ENCODE measurements at places on chromosomes 5 and 9. TPM values are rescaled to one million over a fixed set of nuclear protein-coding genes. Genes with fewer than 3 reads are reported as not detected.
A peak's percentile ranks its signal among the peaks of the same experiment; 100 is the strongest.

GRCh38 chr5:141508440-141508797 is 19.5 kb downstream of the PCDHGC5 start:
- DNase-seq = no peak

GRCh38 chr5:135710045-135710675 is 124.3 kb upstream of the SLC25A48 start:
- DNase-seq = no peak

DNA sequence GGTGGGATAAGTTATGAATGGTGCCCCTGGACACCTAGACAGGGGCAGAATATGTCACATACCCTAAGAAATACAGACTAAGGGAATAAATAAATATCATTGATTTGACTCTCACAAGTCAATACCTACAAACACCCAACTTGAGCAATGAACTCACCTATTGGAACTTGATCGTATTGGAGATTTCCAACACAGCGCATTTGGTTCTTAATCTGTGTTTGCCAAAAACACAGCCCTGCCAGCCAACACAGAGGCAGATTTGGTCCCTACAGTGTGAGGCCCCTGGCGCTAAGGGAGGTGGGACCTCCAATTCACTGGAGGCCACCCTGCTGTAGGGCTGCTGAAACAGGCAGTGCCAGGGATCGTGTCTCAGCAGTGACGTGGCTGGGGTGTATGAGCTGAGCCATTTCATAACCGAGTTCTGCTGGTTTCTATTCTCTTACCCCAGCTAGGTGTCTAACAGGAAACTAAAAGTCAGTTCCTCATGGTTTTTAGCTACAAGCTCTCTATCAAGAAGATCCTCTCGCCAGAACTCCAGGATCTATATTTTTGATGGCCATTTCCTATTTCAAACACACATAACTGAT is 84.5 kb downstream of the SLC1A1 start:
- DNase-seq = no peak

GRCh38 chr5:112154940-112155686 is 264.0 kb downstream of the EPB41L4A start:
- no peak for DNase-seq

DNA sequence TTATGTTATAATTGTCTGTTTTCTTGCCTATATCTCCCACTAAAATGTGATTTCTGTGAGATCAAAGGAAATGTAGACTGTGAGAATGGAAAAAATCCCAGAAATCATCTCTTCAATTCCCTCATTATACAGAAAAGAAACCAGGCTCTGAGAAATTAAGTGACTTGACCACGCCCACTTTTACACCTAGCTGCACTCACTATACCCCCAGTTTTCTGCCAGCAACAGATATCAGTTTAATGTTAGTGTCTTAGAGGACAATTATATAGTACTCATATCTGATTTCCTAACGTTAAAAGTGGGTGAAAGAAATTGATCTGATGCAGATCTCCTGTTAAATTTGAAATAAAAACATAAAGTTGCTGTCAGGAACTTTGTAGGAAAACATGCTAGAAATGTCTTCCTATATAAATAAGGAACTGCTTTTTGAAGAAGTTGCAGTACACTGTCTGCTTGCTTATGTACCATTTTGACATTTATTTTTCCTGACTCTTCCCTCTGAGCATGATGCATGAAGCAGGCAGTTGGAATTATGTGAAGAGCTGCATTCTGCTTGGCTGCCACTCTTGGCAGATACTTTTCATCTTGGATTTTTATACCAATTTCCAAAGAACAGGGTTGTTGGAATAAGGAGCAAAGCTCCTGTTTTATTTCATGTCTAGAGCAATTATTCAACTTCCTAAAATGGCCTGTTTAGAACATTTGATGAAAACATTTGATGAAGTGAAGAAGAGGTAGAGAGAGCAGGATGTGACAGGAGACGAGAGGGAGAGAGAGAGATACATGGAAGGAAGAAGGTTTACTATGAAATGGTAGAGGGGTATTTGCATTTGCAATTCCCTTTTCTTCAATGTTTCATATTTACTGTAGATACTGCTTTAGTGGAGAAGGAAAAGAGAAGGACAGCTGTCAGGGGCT is 57.3 kb upstream of the RICTOR start:
- no peak for DNase-seq

DNA sequence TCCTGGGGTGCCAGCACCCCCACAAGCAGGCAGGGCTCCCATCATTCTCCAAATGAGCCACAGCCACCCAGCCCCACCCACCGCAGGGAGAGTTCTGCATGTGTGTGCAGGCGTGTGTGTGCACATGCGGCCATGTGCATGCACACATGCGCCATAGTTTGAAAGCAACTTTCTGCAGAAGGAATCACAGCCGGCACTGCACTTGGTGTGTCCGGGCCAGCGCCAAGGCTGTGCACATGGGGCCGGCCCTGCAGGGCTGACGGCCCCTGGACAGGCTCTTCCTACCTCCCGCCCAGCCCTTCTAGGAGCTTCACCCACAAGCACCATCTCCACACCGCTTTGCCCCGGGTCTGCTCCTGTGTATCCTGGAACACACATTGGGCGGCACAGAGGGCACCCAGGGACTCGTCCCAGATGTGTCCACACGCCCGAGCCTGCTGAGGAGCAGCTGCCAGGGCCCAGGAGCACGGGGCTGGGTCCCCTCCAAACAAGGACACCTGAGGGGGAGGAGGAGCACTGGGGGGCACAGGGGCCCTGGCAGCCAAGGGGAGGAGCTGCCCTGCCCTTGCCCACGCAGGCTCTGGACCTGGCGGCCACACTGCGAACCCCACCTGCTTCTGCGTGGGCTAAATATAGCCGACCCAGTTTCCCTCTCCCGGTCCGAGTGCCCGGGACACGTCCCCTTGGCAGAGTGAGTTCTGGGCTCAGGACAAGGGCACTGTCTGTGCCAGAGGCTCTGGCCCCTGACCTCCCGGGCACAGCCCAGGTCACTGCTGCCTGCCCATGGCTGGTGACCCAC is 19.1 kb downstream of the TPPP start:
- DNase-seq = peak; percentile 73

DNA sequence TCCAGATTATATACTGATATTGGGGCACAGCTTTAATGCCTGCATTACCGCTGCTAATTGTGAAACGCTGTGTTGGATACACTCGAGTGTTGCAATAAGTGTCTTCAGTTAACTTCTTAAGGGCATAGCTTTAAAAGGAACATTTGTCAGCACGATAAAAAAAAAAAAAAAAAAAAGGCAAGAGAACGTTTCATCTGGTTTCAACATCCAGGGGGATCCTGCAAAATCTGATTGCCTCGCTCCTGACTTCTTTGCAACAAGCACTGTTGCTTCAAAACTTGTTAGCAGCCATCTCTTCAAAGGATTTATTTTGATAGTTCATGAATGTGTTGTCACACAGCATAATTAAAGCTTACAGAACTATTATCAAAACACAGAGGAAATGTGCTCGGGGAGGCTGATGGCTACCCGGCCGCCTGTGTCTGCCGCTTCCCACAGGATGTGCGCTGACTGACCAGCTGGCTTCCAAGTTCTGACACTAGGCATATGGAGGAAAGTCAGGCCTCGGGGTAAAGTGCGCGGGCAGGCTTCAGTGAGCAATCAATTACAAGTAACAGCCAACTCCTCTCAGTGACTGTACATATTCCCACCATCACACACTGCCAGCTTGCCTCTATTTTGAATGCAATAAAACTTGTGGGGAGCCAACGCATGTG is 77.7 kb downstream of the EBF1 start:
- DNase-seq = peak; percentile 76

GRCh38 chr5:41776435-41776834 is 93.8 kb downstream of the OXCT1 start:
- DNase-seq = no peak

- DNase-seq = no peak
These were observed 16.4 kb upstream of the RUFY1 start for GRCh38 chr5:179533907-179534306.

DNA sequence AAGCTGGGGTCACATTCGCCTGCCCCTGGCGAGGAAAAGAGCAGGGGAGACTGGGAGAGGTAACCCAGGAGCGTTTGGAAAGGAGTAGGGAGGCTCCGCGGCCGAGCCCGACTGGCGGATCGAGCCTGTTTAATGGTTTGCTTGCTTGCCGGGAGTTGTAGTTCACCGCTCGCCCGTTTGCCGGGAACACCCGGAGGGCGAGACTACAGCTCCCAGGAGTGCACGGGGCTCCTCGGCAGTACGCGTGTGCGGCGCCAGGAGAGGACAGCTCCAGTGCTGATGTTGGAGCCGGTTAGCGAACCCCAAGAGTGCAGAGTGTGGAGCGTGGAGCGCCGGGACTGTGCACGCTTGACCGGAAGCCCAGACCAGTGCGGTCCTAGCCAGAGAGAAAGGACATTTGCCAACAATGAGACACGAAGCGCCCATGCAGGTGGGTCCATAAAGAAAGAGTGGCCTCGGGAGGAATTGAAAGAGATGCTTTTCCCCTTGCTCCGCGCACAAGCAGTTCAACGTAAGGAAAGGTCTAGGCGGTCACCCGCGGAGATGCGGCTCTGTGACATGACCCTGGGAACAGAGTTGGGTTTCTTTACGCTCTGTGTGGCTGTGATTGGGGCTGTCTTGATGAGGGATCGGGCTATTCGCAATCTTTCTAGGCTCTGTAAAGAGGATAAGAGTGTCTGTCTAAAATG is at the start of gene RAB3C:
Gene RAB3C, plus strand, starts transcription at position 273 of the 689 bp plus-strand sequence. Its CDS starts 134 bp downstream, at position 407.
- DNase-seq = peak; percentile 93

GRCh38 chr5:154631141-154631540 is 124.0 kb upstream of the LARP1 start:
- no peak for DNase-seq

- no peak for DNase-seq
These were observed 235.2 kb upstream of the SLC24A2 start for GRCh38 chr9:20023961-20024571.

DNA sequence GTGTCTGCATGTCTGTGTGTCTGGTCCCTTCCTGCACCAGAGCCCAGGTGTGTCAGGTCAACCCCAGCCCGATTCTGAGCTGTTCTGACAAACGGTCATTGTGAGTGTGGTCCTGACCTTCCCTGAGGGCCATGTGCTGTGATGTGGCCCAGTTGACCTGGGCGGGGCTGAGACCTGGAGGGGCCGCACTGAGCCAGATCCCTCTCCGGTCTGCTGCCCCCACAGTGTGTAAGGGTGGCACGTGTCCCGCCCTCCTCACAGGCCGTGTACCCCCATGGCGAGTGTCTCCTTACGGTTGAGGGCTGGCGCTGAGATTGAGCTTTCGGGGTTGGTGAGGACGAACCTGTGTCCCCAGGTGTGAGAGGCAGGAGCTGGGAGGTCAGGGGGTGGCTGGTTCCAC is 136.5 kb downstream of the MRPL36 start:
- DNase-seq = no peak

- no peak for DNase-seq
These were observed 549.9 kb upstream of the KLF4 start for GRCh38 chr9:108039493-108039892.

GRCh38 chr9:124007565-124008302 is 3.8 kb upstream of the LHX2 start:
- DNase-seq = no peak

DNA sequence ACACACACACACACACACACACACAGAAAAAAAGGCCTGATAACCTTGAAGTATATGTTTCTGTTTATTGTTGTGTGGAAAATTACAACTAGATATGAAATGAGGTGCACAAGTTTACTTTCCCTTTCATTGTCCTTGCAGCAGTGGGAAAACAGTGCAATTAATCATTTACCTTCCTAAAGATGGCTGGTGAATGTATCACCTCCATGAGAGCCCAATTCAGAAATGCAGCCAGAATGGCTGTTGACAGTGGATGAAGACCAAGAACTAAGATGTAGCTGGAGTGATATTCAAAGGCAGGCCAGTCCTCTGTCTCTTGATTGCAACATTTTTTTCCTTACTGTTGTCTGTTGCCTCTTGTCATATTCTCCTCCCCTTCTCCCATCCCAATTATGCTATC is 49.6 kb upstream of the EIF4EBP3 start:
- DNase-seq = no peak

GRCh38 chr5:66129144-66129543 is 15.0 kb upstream of the SREK1 start:
- DNase-seq = no peak

DNA sequence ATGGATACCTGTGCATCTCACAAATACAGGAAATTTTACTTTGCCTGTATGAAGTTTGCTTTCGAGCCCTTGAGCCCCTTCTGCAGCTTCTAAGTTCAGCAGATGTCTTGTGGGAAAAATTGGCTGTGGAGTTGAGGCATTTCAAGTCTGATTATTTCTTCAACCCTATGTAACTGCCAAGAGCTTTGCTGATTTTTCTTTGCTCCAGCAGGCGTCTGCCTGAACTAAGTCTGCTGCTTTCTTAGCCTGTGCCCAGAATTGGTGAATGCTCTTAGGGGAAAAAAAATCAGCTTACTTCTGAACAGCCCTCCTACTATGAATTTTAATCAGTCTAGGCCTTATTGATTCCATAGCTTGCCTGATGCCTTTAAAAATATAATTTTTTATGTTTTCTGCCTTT is 41.2 kb downstream of the RIC1 start:
- no peak for DNase-seq

DNA sequence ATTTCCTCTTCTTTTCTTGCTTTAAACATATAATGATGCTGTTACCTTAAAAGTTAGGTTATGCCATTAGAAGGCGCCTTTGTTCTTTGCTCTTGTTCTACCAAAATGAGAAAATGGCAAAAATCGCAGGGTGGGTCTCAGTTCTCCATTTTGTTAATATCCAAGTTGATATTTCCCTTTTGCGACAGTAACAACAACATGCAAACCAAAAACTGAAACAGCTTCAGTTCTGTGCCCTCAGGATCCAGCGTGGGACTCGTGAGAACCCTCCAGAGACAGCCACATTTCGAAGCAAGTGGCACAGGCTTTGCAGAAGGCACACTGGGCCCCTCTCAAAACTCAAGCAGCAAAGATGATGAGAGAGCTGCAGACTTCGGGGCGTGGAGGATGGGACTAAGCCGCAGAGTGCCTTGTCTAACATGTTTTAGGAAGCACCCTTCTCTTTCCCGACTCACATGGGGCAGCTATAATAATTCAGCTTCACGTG is 33.0 kb upstream of the LCP2 start:
- DNase-seq = no peak

- DNase-seq = no peak
These were observed 1.9 kb downstream of the LRRC26 start for GRCh38 chr9:137167747-137168572.

- DNase-seq = no peak
These were observed 105.7 kb upstream of the ALDH1B1 start for GRCh38 chr9:38286766-38287165.

DNA sequence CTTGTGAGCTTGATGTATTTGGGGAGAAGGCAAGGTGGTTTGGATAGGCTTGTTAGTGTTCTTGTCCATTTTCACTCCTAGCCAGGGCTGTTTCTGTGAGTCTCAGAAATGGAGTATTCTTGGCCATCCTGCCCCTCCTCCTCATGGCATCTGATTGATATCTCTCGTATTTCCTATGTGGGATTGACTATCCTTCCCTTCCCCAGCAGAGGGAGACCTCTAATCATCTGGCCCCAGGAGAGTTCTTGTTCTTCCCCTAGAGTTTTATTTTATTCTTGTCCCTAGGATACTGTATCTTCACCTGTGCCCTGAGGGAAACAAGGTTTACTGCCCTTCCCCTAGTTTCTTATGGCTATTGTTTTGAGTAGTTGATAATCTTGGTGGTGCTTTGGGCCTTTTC is 114.4 kb downstream of the VPS13A start:
- no peak for DNase-seq

GRCh38 chr9:37650873-37651768 is at the start of gene FRMPD1:
FRMPD1 (plus strand) TSS chr9:37650954; CDS start chr9:37692642, 41,688 bp downstream.
- DNase-seq = peak; percentile 75

The CTSV gene
- not detected for total RNA-seq

The VCAN gene
- 24.1 TPM for total RNA-seq

The TICAM2 gene
- total RNA-seq = 2.7 TPM

The AFF4 gene
- 26.8 TPM for total RNA-seq

The PCDHA4 gene
- total RNA-seq = not detected

The ANGPTL2 gene
- 32.6 TPM for total RNA-seq

The SLC22A4 gene
- total RNA-seq = 1.6 TPM

All from Right ventricle myocardium superior (tissue), 1 donor.